Hematopoietic multipotent progenitor cell treated with erythropoietin and hydrocortisone succinate and interleukin-3 and kit ligand, for 17 days (in vitro differentiated cells): ENCODE measurements at places on chromosomes 6 and 20.

- DNase-seq: no peak
These were observed 351.1 kb downstream of the HAO1 start for GRCh38 chr20:7589164-7589563.

GRCh38 chr6:81890846-81891245 lies 138.4 kb upstream of the TENT5A start:
- no peak for DNase-seq

- DNase-seq: no peak
These were observed 59.4 kb downstream of the TRMT6 start for GRCh38 chr20:5890773-5891441.

DNA sequence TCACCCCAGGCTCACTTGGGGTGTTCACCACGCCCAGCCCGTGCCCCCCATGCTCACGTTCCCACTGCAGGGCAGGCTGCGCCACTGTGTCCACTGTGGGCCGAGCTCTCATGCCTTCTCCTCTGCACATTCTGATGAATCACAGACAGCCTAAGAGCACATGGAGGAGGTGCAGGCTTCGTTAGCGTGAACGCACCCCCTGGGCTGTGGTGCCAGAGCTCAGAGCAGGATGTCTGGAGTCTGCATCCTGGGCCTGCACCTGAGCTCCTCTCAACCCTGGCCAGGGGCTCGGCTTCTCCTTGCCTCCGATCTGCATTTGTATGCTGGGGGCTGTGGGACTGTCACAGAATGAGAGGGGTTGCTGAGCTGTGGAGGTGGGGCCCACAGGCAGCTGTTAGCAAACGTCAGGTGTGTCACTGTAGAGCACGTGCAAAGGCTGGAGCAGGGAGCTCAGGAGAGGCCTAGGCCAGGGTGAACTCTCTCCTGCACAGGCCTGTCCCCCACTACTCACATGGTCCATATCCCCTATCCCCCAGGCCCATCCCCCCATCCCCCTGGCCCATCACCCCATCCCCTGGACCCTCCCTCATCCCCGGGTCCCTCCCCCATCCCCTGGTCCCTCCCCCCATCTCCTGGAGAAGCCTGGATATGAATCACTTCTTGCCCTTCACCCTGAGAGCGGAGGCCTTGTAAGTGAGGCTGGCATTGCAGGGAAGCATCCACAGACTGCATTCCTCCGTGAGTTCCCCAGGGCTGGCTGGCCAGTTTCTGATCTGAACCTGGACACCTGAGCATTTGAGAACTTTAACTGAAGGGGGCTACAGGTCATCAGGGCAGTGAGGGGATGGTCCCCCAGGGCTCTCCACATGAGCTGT lies 309.5 kb downstream of the TAF4 start:
- no peak for DNase-seq

DNA sequence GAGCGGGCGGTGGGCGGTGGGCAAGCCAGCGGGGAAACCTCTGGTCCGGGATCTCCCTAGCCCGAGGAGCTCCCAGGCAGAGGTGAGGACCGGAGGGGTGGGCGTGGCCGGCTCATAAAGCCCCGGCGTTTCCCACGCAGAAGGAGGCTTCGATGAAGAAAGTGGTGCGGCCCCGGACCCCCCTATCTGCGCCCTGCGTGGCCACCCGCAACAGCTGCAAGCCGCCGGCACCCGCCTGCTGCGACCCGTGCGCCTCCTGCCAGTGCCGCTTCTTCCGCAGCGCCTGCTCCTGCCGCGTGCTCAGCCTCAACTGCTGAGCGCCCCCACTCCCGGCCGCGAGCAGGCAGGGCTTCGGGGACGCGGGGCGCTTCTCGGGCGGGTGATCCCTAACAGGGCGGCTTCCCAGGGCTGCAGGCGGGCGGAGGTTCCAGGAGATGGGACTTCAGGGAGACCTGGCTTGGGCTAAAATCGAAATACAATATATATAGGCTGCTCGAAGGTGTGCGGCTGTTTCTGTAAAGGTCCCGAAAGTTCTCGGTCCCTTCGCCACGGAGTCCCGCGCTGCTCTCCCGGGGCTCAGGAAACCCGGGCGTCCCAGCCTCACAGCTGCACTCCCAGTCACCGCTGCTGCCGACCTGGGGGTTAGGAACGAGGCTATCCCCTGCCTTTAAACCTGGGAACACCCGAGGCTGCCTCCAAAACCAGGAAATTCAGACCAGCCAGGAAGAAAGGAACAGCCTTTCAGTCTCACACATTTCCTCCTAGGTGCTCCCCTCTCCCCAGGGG lies 27.8 kb downstream of the ASIP start:
- DNase-seq: no peak

GRCh38 chr6:46921059-46921458 lies 679 bp downstream of the ADGRF5 start:
- no peak for DNase-seq

DNA sequence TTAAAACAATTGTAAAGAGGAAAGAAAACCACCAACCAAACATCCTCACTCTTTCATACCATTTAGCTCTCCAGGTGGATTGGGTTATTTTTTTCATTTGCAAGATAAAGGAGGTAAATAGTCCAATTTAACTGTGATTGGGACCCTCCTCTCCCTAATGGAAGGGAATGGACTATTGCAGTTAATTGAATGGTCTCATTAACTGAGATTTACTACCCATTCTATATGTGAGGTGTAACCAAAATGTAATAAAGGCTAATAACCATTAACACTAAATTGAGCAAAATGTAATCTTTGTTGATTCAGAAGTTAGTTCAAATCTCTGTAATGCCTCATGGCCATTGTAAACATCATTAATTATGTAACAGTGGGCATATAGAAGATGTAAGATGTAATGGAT lies 105.0 kb downstream of the KLHL32 start:
- no peak for DNase-seq
